Activated CD8-positive, alpha-beta memory T cell treated with anti-CD3 and anti-CD28 coated beads for 48 hours (primary cell): ENCODE measurements at places on chromosomes 13 and 19.

DNA sequence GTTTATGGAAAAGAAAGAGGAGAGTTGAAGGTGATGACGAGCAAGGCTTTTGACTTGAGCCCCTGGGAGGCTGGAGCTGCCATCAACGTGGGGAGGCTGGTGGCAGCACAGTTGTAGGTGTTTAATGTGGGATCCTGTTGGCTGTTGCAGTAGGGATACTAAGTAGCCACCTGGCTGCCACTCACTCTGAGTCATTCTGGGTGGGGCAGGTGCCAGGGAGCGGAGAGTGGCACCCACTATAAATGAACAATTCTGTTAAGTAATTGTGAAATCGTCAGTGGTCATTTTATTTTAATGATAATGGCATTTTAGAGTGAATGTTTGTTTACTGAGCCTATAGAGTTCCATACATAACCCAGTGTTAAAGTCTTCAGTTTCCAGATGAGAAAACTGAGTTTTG, 9.8 kb downstream of the ZNF317 start:
- DNase-seq = no peak

DNA sequence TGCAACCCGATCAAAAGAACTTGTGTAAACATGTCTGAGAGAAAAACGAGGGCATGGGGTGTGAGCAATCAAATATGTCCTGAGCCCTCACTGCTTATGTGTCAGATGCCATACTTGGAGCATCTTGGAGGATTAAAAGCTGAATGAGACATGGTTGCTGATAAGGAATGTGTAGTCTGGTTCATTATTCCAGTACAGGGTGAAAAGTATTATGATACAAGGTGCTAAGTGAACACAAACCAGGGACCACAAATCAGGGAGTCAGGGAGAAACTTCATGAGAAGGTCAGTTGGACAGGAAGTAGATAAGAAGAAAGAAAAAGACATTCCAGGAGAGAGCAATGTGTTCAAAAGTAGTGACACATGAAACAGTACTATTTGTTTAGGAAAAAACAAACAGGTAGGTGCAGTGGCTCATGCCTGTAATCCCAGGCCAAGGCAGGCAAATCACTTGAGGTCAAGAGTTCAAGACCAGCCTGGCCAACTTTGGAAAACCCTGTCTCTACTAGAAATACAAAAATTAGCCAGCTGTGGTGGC, 2.0 kb upstream of the RCBTB1 start:
- no peak for DNase-seq

GRCh38 chr13:48653472-48653939, at the start of gene CYSLTR2:
CYSLTR2 (plus strand) TSS chr13:48653929; CDS start chr13:48706818, 52,889 bp downstream.
- no peak for DNase-seq

- DNase-seq = no peak
Measured at GRCh38 chr13:33556828-33557227, 261.1 kb upstream of the RFC3 start.

DNA sequence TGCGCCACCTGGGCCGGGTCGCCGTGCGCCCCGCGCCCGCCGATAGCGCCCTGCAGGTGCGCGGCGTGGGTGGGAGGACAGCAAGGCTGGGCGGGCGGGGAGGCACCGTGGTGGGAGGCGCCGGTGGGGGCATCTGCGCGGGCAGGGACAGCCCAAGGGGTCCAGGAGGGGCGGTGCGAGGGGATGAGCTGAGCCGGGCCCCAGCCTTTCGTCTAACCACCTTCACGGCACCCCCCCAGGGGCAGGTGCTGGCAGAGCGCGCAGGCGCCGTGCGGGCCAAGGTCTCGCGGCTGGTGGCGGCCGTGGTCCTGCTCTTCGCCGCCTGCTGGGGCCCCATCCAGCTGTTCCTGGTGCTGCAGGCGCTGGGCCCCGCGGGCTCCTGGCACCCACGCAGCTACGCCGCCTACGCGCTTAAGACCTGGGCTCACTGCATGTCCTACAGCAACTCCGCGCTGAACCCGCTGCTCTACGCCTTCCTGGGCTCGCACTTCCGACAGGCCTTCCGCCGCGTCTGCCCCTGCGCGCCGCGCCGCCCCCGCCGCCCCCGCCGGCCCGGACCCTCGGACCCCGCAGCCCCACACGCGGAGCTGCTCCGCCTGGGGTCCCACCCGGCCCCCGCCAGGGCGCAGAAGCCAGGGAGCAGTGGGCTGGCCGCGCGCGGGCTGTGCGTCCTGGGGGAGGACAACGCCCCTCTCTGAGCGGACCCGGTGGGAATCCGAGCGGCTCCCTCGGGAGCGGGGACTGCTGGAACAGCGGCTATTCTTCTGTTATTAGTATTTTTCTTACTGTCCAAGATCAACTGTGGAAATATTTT, 3.1 kb downstream of the KISS1R start:
- no peak for DNase-seq

- no peak for DNase-seq
Measured at GRCh38 chr19:40239415-40240226, 13.1 kb upstream of the CCNP start.

GRCh38 chr13:75643693-75644092, 7.6 kb downstream of the LMO7 start:
- no peak for DNase-seq

DNA sequence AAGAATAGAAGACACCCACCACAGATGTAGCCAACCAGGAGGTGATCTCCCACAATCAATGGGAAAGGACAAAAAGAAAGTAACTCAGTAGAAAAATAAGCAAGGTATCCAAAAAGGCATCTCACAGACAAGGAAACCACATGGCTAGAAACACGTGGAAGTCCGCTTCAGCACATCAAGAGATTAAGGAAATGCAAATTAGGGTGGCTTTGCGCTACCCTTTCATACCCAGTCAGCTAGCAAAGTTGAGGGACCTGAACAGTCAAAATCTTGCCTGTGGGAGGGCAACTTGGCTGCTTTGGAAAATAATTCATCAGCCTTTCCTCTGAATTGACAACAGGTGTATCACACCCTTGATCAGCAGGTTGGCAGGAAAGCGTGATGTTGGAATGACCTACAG, 11.6 kb upstream of the UQCR11 start:
- no peak for DNase-seq

DNA sequence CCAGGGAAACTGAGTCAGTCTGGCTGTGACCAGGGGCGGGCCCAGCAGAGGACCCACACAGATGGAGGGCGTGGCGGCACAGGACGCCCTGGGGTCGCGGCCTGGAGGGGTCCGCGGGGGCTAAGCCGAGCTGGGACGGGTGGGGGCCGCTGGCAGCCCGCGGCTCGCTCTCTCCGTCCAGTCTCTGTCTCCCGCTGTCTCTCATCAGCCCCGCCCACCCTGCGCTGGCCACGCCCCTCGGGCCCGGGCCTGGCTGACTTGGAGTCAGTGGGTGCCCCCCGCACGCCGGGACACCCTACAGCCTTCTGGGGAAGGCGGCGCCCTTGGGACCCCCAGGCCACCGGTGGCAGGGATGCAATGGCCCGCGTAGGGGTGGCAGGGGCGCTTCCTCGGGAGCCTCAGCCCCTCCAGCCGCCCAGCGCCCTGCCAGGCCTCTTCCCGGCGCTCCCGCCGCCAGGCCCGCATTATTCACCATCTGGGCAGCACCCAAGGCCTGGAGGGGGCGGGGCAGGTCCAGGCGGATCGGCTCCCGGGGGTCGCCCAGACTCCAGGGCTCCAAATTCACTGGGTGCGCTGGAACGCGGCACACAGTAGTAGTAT, at the start of gene TBXA2R:
TBXA2R (minus strand) TSS at position 186 of the 600 bp plus-strand sequence. CDS start 6,241 bp downstream, outside the sequence.
- DNase-seq = peak; percentile 42

DNA sequence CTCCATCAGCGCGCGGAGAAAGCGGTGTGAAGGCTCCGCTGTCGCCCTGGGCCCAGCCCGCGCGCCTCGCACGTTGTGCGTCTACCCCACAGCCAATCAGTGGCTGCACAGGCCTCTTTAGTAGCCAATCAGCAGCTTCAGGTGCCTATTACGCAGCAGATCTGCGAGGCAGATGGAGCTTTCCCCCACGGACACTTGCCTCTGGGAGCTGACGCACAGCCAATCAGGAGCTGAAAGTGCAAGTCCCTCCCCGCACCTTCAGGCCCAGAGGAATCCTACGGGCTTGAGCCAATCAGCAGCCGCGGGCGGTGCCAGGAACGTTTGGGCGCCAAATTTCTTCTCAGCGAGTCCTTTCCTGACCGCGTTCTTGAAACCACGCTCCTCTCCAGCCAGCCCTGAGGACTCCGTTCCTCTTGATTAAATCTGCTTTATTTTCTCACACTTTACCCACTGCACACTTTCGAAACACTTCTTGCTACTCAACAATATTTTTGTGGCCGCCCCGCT, 39.9 kb downstream of the SIGLEC7 start:
- no peak for DNase-seq

DNA sequence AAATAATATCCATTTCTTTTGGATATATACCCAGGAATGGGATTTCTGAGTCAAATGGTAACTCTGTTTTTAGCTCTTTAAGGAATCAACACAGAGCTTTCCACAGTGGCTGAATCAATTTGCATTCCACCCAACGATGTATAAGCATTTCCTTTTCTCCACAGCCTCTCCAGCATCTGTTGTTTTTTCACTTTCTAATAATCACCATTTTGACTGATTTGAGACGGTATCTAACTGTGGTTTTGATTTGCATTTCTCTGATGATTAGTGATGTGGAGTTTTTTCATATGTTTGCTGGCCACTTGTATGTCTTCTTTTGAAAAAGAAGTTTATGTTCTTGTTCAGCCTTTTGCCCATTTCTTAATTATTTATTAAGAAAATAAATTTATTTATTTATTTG, 352.2 kb upstream of the OBI1 start:
- DNase-seq = no peak

DNA sequence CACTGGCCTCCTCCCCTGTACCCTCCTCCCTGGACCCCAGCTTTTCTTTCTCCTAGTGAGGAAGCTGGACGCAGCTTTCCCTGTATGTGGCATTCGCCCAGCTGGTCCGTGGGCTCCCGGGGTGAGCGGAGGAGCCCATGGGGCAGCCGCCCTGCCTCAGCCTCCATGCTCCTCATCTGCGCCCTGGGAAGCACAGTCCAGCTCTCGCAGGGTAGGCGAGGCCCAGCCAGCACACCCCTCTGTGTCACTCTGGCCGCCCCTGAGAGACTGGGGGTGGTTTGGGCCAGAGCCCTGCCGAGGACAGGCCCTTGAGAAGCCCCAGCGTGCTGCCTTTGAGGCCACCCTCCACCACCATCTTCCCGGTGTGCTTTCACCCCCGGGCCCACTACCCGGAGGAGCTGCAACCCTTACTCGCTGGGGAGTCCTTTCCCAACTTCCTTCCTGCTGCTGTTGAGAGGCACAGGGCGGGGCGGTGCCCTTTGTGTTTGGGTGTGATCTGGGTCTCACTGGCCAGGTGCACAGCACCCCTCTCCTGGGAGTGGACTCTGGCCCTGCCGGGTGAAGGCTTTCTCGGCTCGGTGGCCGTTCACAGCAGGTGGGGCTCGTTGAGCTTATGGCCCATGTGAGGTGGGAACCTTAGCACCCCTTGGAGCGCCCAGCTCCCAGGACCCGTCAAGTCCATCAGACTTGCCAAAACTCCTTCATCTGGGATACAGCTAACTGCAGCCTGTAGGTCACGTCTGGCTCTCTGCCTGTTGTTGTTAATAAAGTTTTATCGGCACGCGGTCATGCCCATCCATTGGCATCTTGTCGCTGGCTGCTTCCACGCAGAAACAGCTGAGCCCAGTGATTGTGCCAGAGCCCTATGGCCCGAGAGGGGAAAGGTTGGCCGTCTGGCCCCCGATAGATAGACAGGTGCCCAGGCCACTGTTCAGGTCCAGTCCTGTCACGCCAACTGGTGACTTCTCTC, 3.2 kb downstream of the NCLN start:
- DNase-seq = no peak

DNA sequence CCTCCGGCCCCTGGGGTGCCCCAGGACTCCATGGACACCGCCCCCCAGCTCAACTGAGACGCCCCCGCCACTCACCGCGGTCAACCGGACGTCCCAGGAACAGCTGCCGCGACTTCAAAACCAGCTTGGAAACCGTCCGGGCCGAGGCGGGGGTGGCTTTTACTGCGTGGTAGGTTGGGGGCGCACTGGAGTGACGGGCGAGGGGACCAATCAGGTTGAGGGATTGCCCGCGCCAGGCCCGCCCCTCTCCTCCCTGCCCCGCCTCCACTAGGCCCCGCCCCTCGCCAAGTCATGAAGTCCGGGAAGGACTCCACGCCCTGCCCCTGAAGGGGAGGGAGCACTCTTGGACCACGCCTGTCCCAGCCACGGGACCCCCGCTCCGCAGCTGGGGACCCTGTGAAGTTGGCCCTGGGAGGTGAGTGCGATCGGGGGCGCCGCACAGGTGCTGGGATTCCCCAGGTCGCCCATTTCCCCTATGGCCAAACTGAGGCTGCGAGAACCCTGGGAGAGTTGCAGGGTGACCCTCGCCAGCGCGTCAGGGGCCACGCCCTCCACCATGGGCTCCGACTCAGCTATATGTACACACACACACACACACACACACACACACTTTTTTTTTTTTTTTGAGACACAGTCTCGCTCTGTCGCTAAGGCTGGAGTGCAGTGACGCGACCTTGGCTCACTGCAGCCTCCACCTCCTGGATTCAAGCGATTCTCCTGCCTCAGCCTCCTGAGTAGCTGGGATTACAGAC, at the start of gene PLIN3:
PLIN3 (minus strand) TSS at position 134 of the 752 bp plus-strand sequence. CDS start 6,273 bp downstream, outside the sequence.
- DNase-seq = peak; percentile 95

DNA sequence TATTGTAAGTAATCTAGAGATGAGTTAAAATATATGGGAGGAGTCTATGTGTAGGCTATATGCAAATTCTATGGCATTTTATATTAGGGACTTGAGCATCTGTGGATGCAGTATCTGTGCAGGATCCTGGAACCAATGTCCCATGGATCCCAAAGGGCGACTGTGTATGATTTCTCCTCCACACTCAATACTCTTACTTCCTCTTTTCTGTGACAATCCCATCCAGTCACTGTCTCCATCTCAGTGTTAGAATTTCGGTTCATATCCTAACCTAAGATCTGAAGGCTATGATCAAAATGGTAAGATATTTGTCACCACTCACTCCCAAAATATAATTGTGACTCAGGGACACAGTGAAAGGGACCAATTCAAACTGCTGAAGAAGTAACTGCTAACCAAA, 15.1 kb upstream of the ZNF599 start:
- no peak for DNase-seq

GRCh38 chr13:80529734-80530133, 188.8 kb upstream of the SPRY2 start:
- DNase-seq = no peak

- no peak for DNase-seq
Measured at GRCh38 chr13:98657506-98658085, 80.7 kb upstream of the STK24 start.

DNA sequence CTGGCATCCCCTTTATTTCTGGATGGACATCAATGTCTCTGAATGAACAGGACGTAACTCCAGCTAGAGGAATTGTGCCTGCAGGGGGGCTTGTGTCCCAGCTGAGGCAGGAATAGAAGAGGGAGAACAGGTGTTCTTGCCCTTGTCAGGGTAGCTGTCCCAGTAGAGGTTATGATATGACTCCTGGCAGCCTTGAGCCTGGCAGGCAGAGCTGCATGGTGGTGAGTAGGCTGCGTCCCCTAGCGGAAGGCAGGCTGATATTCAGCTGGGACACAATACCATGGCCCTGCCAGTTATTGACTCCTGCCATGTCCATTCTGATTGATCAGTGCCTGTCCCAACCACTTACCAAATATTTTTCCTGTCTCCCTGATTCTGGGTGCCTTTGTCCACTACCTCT, 197.2 kb downstream of the RAP2A start:
- no peak for DNase-seq

- DNase-seq = no peak
Measured at GRCh38 chr19:47438793-47439220, 19.5 kb upstream of the MEIS3 start.
